ENCODE measurements at places on chromosomes 2 and 18. TPM values are rescaled to one million over a fixed set of nuclear protein-coding genes. Genes with fewer than 3 reads are reported as not detected.
A peak's percentile ranks its signal among the peaks of the same experiment; 100 is the strongest.

DNA sequence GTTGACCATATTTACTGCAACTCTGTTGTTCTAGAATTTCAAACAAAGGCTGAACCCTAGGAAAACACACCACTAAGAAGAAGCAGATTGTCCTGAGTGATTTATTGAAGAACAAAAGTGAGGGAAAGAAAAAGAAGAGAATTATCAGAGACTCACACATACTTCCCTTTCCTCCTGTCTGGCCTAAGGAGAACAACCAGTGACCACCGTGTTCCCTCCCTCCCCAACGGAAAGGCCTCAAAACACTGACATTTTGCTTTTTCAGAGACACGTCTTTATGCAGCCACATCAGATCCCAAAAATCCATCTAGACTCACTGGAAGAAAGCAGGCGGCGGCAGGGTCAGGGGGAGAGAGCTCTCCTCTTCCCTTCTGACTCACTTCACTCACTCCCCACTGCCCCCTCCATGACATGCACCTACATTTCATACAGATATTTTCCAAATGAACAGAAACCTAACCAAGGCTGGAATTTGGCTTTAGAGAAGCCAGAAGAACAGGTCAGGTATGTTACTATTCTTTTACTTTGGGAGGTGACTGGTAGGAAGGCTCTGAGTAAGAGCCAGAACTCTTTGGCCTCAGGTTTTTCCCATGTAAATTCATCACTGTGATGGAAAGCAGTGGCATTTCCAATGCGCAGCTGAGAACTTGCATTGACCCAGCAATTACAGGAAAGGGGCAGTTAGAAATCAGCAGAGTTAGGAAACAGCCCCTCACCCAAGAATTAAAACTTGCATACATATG lies 169.9 kb downstream of the BCL11A start:
- DNase-seq, result no peak

Gene UGT1A5
- not detected for total RNA-seq

- DNase-seq, result no peak
Observed at GRCh38 chr2:182824056-182824766, 42.2 kb downstream of the FRZB start.

Gene NFE2L2
- 62.0 TPM for total RNA-seq

DNA sequence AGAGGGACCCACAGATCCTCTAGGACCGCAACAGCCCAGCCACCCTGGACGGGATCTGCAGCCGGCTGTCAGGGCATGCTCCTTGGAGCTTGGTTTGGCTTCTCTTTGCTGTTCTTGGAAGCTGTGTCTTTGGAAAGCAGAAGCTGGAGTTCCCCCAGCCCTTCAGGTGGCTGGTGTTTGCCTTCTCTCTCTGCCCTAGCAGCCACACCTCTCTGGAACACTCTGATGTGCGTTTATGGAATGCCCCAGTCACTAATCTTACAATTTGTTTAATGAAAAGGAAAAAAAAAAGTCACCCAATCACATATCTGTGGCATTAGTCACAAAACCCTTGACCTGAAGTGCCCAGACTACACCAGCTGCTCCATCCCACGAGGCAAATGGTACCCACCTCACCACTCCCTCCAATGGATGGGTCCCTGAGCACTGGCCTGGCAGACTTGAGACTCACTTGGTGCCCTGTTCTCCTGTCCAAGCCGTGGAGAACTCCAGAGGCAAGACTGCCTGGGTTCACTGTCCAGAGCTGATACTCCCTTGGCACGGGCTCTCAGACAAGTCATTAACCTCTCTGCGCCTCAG lies 70.2 kb upstream of the DAPL1 start:
- no peak for DNase-seq

DNA sequence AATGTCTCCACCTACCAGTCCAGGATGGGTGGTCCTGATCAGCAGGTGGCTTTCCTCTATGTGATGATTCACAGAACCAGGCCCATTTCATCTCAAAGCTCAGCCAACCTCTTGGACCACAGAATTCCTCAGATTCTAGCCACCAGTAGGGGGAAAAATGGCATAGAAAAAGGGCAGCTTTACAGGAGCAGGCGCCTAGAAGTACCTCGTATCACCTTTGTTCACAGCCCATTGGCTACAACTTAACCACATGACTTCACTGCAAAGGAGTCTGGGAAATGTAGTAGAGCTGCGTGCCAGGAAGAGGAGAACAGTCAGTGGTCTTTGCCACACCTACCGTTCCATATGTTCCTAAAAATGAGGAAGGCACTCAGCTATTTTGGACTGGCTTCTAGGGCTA lies 62.8 kb upstream of the DTNA start:
- no peak for DNase-seq

Gene TEKT4
- total RNA-seq, result not detected

- no peak for DNase-seq
Observed at GRCh38 chr2:68127358-68128242, 30.1 kb upstream of the PNO1 start.

DNA sequence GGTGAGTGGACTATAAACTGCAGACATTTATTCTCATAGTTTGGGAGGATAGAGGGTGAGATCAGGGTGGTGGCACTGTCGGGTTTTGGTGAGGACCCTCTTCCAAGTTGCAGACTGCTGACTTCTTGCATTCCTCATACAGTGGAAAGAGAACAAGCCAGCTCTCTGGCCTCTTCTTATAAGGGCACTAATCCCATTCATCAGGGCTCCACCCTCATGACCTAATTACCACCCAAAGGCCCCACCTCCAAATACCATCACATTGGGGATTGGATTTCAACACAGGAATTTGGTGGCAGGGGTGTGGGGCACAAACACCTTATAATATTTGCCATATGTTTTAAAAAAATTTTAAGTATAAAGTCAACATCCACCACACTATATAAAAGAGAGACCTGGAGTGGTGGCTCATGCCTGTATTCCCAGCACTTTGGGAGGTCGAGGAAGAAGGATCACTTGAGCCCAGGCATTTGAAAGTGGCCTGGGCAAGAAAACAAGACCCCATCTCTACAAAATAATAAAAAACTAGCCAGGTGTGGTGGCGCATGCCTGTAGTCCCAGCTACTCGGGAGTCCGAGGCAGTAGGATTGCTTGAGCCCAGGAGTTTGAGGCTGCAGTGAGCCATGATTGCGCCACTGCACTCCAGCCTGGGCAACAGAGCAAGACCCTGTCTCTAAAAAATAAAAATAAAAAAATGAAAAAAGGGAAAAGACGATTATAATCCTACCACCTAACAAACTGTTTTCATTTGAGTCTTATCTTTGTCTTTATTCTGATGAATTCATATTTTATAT lies 44.0 kb downstream of the TCF7L1 start:
- no peak for DNase-seq

GRCh38 chr2:216308576-216308975 lies 63.7 kb downstream of the MARCHF4 start:
- DNase-seq, result no peak

Gene GAL3ST2
- total RNA-seq, result not detected

DNA sequence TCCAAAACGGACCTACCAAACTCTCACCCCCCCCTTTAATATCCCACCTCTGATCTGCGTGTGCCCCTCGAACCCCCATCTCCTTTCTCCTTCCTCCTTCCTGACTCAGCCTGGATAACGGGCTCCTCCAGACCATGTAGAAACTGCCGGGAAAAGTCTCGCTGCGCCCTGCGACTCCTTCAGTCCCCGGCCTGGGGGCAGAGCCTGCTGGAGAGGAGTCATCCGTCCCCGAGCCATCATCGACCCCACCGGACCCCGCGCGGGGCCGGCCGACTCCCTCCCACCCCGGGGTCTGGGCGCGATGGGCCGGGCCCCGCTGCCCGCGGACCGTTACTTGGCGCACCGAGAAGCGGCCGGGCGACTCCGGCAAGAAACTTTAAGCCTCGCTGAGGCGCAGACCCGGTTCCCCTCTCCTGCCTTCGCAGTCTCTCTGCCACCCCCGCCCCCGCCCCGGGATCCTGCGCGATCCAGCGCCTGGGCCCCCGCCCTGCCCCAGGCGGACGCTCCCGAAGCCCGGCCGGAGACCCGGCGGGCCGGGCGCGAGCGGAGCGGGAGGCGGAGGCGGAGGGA lies 3.4 kb downstream of the ZEB2 start:
- peak; percentile 77 for DNase-seq

- no peak for DNase-seq
Observed at GRCh38 chr2:152468899-152469692, 134.1 kb downstream of the FMNL2 start.

DNA sequence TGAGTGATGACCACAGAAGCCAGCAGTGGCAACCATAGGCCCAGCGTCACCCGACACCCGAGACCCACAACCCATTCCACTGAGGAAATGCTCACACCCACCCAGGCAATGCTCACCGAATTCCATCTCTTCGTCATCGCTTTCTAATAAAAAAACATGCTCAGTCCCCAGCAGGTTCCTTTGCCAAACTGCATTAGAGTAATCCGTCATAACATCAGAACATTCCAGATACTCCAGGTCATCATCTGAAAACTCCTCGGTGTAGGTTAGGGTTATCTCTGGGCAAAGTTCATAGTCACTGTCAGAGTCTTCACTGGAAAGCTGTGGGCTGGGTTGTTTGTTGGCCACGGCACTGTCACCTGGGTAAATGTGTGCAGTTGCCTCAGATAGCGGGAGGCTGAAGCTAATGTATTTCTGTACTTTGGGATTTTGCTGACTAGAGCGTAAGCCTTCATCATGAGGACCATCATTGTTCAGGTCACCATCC lies 49.3 kb downstream of the ALPK2 start:
- peak; percentile 94 for DNase-seq

DNA sequence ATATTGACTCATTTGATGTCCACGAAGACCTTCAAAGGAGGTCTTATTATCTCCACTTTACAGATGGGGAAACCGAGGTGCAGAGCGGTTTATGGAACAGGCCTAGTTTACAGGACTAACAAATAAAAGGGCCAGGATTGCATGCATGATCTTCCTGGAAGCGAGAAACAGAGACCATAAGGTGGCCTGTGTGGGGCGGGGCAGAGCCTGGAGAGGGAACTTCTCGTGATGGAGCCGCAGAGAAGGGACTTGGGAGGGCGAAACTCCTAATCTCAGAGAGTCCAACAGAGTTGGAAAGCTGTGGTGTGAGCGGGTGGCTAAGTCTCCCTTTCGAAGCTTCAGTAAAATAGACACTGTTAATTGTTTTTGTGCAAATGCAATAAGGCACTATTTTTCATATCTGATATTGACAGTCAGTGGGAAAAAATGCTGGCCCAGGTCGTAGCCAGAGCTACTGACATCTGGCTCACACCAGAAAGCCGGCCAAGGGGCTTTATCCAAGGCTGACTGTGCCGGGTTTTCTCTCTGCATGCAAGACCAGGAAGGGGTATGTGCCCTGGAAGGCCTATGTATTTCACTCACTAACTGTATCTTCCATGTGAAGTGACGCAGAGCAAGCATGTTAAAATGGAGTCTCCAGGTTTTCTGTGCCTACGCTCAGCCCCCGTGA lies 4.5 kb downstream of the INPP5D start:
- DNase-seq, result peak; percentile 18

GRCh38 chr2:156199588-156199987 lies 132.9 kb downstream of the NR4A2 start:
- DNase-seq, result no peak

DNA sequence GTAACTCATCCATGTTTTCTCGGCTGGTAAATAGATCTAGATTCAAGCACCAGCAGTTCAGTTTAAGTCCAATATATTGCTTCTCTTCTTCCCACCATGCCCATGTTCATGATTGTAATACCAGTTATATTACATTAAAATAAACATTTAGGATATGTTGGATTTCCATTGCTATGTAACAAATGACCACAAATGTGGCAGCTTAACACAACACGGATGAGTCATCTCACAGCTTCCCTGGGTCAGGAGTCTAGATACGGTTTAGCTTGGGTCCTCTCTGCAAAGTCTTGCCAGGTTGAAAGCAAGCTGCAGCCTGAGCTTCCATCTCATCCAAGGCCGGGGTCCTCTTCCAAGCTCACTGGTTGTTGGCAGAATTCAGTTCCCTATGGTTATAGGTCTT lies 39.4 kb upstream of the SMAD2 start:
- peak; percentile 6 for DNase-seq

DNA sequence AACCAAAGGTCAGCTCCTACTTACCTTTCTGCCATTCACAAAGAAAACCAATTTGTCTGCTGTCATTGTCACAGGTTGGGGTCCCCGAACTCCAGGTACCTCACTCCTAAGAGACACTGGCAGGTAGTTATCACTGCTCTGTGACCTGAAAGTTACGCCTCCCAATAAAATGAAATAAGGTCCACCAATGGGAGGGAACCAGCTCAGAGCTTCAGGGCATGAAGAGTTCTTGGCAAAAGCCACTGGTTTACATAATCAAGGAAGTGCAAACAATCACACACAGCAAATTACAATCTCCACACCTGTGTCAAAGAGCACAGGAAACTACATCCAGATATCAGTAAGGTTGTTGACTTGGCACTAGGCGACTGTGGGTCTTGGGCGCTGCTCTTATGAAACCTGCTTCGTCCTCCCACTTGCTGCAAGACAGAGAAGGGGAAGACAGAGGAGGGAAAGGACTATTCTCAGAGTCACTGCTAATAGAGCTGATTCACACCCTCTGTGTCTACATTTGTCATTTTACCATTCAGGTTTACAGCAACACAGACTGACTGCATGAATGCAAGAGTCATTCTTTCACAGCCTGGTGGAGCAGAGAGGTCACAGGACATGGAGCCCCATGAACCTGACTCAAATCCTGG lies at the start of gene XDH:
XDH (minus strand) TSS at position 142 of the 641 bp plus-strand sequence; CDS start at position 66, 76 bp downstream.
- DNase-seq, result peak; percentile 75

- no peak for DNase-seq
Observed at GRCh38 chr2:170310876-170311502, 133.0 kb downstream of the MYO3B start.

GRCh38 chr2:240604291-240604938 lies 17.9 kb downstream of the CAPN10 start:
- peak; percentile 52 for DNase-seq

DNA sequence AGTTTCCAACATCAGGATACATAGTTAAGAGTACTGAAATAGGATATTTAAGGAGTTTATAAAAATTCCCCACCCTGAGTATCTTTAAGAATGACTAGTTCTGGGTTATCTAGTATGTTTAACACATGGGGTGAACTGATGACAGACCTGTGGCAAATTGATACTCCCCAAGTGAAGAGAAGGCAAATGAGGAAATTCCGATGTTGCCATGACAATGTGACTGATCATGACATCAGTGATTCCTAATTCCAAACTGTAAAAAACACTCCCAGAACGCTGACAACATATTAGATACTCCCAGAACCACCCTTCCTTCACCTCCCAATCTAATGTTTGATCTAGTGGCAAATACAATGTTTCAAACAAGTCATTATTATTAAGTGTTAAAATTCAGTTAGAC lies 77.6 kb downstream of the RBMS1 start:
- DNase-seq, result peak; percentile 87

Gene ZSWIM2
- total RNA-seq, result not detected

GRCh38 chr2:45963816-45964215 lies 312.3 kb downstream of the PRKCE start:
- DNase-seq, result no peak

DNA sequence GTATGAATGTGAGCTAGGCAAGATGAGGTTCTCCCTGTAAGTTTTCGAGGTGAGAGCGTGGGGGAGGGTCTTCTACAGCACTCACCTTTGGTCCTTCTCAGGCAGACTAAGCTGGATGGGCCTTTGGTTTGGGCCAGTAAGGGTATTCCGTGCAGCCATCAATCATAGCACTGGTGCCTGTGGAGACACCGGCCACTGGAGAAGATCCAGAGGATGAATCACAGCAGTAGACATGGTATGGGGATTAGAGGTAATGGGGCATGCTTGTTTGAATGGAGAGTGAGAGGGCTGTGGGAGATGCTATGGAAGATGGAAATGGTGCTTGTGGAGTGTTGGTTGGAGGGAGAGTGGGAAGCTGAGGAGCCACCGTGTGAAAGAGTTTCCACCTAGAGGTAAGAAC lies 16.1 kb downstream of the MAPRE3 start:
- DNase-seq, result no peak
